ENCODE measurements at places on chromosomes 5 and 9.
A peak's percentile ranks its signal among the peaks of the same experiment; 100 is the strongest.

DNA sequence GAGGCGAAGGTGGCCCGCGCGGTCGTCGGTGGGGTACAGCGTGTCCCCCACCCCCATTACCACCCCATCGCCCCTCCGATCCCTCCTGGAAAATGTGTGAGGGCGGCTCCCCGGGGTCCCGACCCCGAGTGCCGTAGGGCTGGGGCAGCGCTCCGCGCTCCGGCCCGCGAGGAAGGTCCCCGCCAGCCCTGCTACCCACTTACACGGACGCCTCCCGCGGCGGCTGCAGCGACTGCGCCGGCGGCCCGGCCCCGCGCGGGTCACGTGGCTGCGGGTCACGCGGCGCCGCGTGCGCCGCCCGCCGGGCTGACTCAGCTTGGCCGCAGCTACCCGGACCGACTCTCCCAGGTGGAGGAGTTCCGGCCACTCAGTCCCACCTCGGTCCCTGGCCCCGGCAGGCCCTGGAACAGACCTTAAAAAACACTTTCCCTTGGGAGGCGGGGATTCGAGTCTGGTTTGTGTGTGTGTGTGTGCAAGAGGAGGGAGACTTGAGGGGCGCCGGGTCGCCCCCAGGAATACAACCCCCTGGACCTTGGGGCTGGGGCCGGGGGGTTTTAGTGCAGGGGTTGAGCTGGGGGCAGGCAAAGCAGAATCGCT lies at the start of gene GNPDA1:
GNPDA1 (minus strand) TSS at position 236 of the 597 bp plus-strand sequence. CDS start 992 bp downstream, outside the sequence.
- DNase-seq: peak; percentile 75

- no peak for DNase-seq
These were observed 205.9 kb downstream of the ANXA1 start for GRCh38 chr9:73357607-73358006.

DNA sequence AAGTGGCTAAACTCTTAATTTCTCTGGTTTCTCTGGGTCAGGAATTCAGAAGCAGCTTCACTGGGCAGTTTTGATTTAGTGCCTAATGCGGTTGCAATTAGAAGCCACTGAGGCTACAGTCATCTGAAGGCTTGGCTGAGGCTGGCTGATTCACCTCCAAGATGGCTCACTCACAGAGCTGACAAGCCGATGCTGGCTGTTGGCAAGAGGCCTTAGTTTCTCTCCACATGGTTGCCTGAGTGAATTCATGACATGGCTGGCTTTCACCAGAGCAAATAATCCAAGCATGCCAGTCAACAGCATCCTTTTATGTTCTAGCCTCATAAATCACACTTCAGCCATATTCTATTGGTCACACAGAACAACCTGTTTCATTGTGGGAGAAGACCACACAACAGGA lies 2.8 kb upstream of the CDK7 start:
- DNase-seq: no peak

DNA sequence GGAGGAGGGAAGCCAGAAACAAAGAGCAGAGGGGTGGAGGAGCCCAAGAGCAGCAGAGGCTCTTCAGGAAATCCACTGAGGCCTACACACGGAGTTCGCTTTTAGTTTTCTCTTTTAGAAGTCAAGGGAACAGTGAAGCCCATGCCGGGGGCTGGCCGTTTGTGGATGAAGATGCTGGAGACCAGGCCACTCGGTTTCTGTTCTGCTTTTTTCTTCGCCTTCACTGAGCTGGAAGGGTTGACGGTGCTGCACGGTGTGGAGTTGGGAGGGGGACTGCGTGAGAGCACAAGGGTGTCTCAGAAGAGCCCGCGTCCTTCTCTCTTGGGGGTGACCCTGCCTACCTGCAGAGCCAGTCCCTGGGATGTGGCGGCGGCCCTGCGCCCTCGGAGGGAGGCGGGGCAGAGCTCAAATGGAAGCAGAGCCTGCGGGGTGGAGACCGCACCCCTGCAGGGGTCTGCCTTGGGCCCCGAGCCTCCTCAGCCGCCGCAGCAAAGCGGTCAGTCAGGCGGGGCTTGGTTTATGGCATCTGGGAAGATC lies 68.5 kb upstream of the CACNA1B start:
- DNase-seq: no peak

DNA sequence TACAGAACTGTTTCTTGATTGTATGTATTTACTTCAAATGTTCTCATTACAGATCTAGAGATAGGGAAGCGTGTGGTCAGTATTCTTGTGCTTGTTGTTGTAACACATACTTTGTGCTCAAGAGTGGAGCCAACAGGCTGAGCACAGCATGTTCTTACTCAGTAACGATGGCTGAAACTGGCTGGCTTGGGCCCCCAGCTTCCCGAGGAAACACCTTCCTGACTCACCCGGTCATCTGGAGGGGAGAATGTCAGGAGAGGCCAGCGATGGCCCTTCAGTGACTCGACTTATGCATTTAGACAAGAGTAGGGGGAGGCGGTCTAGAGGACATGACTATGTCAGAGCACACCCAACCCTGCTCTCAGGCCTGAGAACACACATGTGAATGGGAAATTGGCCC lies 25.6 kb downstream of the ZNF474 start:
- no peak for DNase-seq

GRCh38 chr5:60597572-60598320 lies 102.2 kb downstream of the DEPDC1B start:
- peak; percentile 35 for DNase-seq

GRCh38 chr5:169302491-169303118 lies 1.7 kb upstream of the SLIT3 start:
- peak; percentile 83 for DNase-seq

- peak; percentile 32 for DNase-seq
These were observed 657 bp downstream of the MTRR start for GRCh38 chr5:7869474-7870136.

GRCh38 chr5:35963381-35963843 lies 25.0 kb upstream of the CAPSL start:
- no peak for DNase-seq

- DNase-seq: no peak
These were observed 121.4 kb upstream of the MVB12B start for GRCh38 chr9:126205265-126205664.

GRCh38 chr9:76677481-76678055 lies 86.7 kb upstream of the PCA3 start:
- DNase-seq: no peak

- no peak for DNase-seq
These were observed 71.5 kb upstream of the EQTN start for GRCh38 chr9:27368316-27368985.

- no peak for DNase-seq
These were observed 408.8 kb downstream of the ADGRV1 start for GRCh38 chr5:90967443-90967842.

GRCh38 chr5:167503926-167504720 lies 787.3 kb upstream of the WWC1 start:
- no peak for DNase-seq

DNA sequence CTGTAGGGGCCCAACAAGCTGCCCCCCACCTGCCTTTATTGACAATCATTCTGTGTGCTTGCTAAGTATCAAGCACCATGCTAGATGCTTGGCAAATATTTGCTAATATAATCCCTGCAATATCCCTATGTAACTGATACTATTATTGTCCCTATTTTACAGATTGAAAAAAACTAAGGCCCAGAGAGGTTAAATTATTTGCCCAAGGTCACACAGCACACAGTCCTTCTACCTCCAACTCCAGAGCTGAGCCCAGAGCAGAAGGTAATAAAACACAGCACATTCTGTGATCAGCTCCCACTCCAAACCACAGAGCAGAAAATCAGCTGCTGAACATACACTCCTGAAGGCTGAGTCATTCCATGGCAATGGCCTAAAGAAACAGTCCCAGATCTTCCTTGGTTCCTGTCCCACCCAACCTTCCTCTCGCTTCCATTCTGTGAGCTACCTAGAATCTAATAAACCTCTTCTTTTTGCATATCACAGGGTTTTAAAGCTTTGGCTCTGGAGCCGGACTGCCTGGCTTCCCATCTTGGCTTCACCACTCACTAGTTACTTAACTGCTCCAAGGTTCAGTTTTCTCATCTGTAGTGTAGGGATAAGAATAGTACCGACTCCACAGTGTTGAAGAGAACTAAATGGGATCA lies 66.7 kb upstream of the ADRA1B start:
- no peak for DNase-seq

DNA sequence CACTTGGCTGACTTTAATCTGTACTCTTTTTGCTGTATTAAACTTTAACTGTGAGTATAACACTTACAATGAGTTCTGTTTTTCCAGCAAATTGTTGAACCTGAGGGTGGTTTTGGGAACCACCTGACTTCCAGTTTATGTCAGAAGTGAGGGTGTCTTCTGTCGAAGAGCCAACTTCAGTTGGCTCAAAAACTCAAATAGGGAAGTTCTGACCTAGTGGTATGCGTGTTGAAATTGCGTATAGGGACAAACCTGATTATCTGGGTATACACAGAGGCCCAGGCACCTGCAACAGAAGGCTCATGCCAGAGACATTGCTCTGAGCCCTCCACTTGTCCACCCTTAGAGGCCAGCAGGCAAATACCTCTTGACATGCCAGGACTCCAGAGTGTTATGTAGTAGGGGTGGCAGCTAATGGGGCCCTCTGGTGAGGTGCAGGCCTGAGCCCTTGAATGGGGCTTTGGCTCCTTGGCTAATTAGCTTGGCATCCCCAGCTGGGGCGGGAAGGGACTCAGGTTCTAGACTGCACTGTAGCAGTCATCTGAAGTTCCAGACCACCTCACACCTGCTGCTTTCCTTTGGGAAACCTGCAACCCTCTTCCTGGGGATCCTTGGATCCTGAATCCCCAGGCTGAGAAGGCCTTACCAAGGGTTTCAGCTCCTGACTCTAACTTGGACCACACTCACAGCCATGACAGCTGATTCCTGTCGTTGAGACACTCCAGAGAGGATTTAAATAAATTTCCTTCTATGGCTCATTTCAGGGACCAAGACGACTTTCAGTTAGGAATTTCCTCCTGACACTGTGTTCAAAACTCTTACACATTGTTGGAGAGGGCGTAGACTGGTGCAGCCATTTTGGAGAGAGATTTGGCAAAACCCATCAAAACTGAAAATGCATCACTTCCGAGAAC lies 189.6 kb downstream of the HSPA4 start:
- DNase-seq: peak; percentile 56

- DNase-seq: no peak
These were observed 93.9 kb downstream of the SLC44A1 start for GRCh38 chr9:105338308-105338707.

- no peak for DNase-seq
These were observed 129.7 kb upstream of the PDE4D start for GRCh38 chr5:60023255-60023654.

GRCh38 chr9:85941966-85942912 lies 1.3 kb downstream of the NAA35 start:
- DNase-seq: peak; percentile 12

- DNase-seq: peak; percentile 56
These were observed 8.8 kb downstream of the CSNK1G3 start for GRCh38 chr5:123520677-123521247.

DNA sequence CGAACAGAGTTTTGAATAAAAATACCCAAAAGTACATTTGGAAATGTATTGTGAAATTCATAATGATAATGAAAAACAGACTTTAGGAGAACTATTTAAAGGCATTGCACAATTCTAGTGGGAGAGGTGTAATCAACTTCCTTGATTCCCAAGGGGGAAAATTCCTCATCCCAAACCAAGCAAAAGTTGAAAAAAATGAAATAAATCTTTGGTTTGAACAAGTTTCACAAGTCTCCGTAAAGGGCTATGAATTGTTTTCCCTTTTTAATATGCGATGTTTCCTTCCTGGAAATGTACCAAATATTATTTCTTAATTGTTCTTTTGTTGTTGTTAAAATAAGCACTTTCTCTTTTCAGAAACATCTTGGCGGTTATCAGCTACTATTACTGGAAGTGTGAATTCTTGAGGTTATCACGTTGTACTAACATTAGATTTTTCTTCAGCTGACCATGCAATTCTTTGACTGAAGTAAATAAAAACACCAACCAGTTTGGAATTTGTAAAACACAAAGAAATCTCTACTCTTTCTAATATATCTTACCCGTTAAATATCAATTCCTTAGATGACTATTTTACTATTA lies 59.3 kb downstream of the SVEP1 start:
- no peak for DNase-seq

GRCh38 chr9:79263628-79264027 lies 308.1 kb upstream of the TLE4 start:
- DNase-seq: no peak

DNA sequence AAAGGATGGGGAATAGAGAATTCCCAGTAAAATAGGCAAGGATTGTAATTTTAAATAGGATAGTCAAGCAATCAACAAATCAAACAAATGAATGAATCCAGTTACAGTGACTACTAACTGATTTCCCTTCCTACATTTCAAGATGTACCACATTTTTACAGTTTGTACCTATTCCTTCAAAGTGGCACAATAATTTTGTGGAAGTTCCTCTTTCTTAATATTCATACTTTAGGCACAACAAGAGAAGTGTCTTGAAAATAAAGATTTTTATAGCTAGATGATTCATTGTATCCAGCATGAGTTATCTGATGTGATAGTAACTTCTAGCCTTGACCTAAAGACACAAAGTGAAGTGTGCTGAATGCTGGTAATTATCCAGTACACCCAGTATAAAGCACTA lies 122.2 kb upstream of the ACOT12 start:
- DNase-seq: peak; percentile 11

DNA sequence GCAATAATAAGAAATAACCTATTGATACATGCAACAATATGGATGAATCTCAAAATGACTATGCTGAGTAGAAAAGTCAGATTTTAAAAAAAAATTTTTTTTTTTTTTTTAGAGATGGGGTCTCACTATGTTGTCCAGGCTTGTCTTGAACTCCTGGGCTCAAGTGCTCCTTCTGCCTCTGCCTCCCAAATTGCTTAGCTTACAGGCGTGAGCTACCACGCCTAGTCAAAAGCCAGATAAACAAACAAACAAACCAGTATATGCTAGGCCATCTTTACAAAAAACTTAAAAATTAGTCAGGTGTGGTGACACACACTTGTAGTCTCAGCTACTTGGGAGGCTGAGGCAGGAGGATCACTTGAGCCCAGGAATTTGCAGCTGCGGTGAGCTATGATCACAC lies 79.0 kb downstream of the MED27 start:
- DNase-seq: no peak

DNA sequence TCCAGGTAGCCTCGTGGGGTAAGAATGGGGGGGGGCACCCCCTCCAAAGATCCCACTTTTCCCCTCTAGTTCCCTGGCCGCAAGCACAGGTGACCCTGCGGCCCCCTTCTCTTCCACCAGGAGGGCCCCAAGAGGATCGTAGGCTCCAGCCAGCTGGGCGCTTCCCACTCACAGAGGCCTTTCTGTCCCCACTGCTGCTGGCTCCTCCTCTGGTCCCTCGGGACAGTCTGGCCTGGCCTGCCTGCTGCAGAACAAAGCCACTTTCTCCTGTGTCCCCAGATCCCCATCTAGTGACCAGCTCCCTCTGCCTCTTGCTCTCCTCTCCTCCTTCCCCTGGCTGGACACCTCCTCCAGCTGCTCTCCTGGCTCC lies 534 bp upstream of the SAPCD2 start:
- no peak for DNase-seq

- peak; percentile 84 for DNase-seq
These were observed 456 bp downstream of the KDM3B start for GRCh38 chr5:138352722-138353559.

All from inflammatory macrophage treated with lipopolysaccharide for 1 hour (primary cell).